SIG-M5 (cell line): ENCODE measurements at places on chromosomes 13 and 19.

GRCh38 chr19:30173593-30174356 is 198.4 kb upstream of the ZNF536 start:
- DNase-seq, result no peak

GRCh38 chr13:31248361-31248760 is 48.6 kb downstream of the B3GLCT start:
- no peak for DNase-seq

- DNase-seq, result no peak
These were observed 565.0 kb downstream of the FGF9 start for GRCh38 chr13:22235950-22236290.

DNA sequence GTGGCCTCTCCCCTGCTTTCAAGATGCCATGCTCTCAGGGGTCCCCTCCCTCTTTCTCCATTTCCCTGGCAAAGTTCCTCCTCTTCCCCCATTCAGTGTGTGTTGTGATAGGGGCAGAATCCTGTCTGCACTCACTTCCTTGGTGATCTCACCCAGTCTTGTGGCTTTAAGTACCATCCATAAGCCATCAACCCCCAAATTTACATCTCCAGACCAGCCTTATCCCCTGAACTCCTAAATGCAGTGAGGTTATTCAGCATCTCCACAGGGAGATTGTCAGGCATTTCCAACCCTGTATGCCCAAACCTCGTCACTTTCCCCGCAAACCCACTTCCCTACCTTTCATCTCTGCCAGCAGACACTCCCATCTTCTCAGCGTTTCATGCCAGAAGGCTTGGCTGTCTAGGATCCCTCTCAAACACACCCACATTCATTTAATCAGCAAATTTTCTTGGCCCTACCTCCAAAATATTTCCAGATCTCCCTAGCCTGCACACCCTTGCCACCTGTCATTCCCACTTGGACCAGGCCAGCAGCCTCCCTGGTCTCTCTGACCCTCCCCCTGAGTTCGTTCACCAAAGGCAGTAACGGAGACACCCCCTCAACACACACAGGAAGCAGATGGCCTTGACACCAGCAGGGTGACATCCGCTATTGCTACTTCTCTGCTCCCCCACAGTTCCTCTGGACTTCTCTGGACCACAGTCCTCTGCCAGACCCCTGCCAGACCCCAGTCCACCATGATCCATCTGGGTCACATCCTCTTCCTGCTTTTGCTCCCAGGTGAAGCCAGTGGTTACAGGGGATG is at the start of gene HCST:
Gene HCST, plus strand, starts transcription at position 676 of the 808 bp plus-strand sequence. Its CDS starts 65 bp downstream, at position 741.
- no peak for DNase-seq

DNA sequence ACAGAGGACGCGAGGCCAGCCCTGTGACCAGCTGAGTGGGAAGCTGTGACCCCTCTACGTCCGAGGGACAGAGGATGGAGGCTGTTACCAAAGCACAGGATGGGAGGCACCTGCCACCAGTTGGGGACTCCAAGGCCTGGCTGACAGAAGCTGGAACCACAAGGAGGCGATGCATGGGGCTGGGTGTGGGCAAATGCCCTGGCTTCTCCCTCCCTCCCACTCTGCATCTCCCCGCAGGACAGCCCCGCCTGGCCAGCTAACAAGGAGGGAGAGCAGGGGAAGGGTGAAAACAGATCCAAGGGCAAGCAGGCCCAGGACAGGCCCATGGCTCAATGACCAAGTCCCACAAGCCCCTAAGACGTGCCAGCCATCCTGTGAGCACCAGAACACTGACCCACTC is 28.6 kb downstream of the AKT2 start:
- DNase-seq, result no peak

DNA sequence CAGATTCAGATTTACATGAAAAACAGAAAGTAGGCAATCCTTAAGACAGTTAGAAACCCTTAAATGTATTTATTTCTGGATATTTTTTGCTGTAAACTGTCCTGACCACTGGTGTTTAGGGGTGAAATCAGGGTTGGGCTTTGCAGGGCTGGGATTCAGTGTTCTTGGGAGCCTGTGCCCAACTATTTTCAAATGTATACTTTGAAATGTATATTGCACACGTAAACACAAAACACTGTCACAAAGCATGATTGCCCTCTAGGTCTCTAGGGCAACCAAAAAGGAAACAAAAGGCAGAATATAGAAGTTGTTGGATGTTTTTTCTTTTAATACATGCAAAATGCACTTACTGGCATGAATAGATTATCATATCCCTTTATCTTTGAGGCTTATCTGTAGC is 1185.4 kb downstream of the DIAPH3 start:
- DNase-seq, result no peak

- DNase-seq, result no peak
These were observed 1.2 kb downstream of the S1PR4 start for GRCh38 chr19:3179739-3180293.

GRCh38 chr13:31850041-31850555 is 110.8 kb downstream of the RXFP2 start:
- DNase-seq, result no peak

DNA sequence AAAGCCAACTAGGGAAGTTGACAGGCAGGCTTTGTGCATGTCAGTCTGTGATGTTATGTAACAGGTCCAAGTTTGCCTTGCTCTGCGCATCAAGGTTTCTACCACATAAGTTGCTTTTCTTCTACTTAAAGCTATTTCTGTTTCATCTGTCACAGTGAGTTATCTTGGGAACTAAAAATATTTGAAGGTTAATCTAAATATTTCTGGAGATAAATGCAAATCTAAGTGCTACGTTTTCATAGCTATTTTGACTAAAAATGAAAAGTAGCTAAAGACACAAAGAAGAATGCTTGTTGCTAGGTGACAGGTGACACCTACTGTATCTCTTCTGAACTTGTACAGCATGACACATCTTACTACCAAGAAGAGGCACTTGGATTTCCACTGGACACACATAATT is 135.6 kb downstream of the KLF12 start:
- DNase-seq, result no peak

DNA sequence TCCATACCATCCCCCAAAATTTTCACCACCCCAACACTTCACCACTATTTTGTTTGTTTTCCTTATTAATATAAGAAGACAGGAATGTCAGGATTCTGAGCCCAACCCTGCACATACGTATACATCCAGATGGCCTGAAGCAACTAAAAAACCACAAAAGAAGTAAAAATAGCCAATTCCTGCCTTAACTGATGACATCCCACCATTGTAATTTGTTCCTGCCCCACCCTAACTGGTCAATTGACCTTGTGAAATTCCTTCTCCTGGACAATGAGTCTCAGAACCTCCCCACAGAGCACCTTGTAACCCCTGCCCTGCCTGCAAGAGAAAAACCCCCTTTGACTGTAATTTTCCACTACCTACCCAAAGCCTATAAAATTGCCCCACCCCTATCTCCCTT is 132.5 kb downstream of the ZNF675 start:
- DNase-seq, result no peak

DNA sequence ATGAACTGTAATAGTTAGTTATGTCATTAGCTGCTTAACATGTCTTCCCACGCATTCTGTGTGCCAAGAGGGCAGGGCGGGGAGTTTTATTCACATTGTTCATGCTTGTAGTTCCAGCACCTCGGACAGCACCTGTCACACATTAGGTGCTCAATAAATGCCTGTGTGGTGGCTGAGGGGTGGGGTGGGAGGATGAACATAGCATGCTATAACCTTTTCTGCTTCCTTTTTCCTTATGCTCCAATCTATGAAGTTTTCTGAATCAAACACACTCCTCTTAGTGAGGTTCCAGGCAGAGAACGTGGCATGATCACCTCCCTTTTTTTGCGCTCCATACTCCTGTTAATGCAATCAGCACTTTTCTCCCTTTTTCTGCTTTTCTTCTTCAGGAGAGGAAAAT is 15.8 kb upstream of the PTPRS start:
- no peak for DNase-seq

- no peak for DNase-seq
These were observed 9.7 kb downstream of the ACTL9 start for GRCh38 chr19:8688930-8689329.

DNA sequence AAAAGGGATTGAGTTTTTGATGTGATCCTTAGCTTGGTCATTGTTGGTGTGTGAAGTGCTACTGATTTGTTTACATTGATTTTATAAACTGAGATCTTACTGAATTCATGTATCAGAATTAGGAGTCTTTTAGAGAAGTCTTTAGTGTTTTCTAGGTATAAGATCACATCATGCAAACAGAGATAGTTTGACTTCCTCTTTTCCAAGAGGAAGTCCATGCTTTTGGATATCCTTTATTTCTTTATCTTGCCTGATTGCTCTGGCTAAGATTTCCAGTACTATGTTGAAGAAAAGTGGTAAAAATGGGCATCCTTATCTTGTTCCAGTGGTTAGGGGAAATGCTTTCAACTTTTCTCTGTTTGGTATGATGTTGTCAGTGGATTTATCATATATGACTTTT is 561.2 kb upstream of the SLITRK1 start:
- DNase-seq, result no peak

DNA sequence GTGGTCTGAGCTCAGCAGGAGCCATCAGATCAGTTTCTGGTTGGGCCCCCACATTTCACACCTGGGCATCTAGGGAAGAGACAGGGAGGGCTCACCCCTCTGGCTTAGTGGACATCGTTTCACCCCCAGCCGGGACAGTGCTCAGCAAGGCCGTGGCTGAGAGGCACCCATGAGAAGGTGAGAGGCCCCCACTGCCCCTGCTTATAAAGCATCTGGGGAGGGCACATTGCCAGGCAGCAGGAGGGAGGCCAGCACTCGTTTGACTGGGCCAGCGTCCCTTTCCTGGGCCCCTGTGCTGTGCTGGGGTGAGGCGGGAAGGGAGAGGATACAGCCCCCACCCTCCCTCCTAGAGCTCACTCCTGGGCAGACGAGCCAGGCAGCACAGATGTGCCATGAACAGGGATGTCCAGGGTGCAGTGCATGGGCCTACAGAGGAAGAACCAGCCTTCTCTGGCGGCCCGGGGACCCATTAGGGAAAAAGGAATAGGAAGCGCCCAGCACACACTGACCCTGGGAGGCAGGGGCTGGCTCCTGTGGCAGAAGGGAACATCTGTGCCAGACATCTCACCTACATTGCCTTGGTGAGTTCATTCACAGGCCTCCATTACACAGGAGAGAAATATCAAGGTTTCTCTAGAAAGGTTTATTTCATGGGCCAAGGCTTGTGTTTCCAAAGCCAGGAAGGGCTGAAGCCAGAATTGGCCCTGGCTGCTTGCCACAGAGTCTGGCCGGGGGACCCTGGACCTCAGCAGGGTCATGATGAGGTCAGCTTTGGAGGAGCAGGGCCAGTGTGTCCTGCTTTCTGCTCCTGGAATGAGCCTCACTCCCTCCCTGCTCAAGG is 7.7 kb downstream of the AP1M1 start:
- DNase-seq, result no peak

DNA sequence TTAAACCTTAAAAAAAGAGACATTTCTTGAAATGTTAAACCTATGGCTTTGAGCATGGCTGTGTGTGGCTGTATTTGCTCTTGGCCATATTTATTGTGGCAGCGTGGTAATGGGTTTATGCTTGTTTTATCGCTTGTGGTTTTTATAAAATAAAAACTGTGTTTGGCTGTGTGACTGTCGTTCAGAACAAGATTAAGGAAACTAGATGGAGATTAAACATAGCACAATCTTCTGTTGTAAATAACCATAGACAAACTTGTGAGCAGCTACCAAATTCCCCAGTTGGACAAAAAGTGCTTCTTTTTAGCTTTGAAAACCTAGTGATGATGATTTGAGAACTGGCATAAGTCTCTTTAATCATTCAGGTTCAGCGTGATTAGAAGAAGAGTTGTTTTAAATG is 191.0 kb downstream of the GGACT start:
- no peak for DNase-seq

- no peak for DNase-seq
These were observed at the start of gene ZNF560 for GRCh38 chr19:9498183-9498902. Gene ZNF560, minus strand, starts transcription at chr19:9498616. Its CDS starts 23,303 bp downstream, at chr19:9475313.

GRCh38 chr19:12676384-12676792 is 5.3 kb downstream of the DHPS start:
- no peak for DNase-seq

DNA sequence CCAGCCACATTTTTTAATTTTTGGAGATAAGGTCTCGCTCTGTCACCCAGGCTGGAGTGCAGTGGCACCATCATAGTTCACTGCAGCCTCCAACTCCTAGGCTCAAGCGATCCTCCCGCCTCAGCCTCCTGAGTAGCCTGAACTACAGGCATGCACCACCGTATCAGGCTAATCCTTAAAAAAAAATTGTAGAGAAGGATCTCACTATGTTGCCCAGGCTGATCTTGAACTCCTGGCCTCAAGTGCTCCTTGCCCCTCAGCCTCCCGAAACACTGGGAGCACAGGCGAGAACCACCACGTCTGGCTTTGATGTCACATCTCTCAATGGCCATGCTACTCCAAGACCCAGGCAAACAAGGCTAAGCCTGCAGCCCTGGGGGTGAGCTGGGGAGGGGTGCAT is 21.2 kb downstream of the PRKCSH start:
- no peak for DNase-seq

- no peak for DNase-seq
These were observed 26.0 kb upstream of the ZNF331 start for GRCh38 chr19:53511933-53512374.

- no peak for DNase-seq
These were observed 9.8 kb downstream of the PARP4 start for GRCh38 chr13:24502533-24503378.

GRCh38 chr13:30748717-30749116 is 13.4 kb downstream of the ALOX5AP start:
- DNase-seq, result no peak

- DNase-seq, result no peak
These were observed 67.6 kb downstream of the PIBF1 start for GRCh38 chr13:72849571-72849970.

DNA sequence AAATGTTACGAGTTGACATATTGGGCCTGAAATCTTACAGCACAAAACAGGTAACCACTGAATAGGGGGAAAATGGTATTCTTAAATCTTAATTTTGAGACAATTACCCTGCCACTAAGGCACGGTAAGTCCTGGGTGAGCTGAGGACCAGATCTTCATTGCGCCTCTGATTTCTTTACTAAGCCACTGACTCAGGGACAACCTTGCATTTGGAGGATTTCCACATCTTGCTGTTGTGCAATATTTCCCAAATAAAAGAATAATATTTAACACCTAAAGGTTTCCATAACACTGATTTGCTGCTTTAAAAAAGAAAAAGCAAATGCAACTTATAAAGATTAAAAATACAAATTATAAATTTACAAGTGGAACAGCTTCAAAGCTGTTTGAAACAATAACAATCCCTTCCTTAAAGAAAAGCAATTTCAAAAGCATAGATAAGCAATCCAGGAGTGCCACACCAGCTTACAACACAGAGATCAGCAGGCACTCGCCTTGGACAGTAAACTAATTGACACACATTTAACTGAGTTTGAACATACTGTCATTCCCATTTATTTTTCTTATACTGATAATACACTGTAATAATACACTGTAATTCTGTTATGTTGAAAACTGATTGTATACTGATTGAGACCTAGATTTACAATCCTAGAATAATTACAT is 79.6 kb upstream of the DOCK9 start:
- DNase-seq, result no peak

GRCh38 chr13:55577082-55577846 is 1563.5 kb upstream of the PRR20A start:
- no peak for DNase-seq

- DNase-seq, result no peak
These were observed 620.6 kb downstream of the GPC6 start for GRCh38 chr13:93847162-93847561.
